ENCODE measurements at places on chromosomes 2 and 18.

DNA sequence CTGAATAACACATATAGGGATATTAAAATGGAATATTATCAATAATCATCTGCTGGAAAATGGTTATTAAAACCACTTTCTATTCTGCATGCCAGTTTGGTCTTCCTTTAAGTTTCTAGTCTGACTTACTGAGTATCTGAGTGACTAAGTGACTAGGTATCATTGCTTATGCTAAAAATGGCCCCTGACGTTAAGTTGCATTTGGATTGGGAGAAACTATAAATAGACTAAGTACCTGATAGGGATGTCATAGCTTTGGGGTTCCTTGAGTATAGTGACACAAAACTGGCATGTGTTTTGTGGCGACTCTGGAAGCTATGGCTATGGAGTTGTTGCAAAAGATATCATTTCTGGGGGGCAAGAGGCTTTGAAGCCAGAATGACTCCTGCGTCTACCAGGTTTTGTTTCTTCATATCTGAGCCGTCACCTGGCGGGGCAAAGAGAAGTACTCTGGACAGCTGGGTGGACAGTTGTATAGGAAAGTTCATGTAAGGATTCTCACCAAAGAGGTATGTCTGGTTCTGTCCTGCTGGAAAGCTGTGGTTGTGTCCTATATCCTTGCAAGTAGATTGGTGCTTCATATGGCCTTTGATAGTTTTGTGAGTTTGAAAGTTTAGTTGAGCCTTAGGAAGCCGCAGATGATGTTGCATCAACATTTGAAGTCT, 17.9 kb downstream of the ITGAV start:
- no peak for DNase-seq

DNA sequence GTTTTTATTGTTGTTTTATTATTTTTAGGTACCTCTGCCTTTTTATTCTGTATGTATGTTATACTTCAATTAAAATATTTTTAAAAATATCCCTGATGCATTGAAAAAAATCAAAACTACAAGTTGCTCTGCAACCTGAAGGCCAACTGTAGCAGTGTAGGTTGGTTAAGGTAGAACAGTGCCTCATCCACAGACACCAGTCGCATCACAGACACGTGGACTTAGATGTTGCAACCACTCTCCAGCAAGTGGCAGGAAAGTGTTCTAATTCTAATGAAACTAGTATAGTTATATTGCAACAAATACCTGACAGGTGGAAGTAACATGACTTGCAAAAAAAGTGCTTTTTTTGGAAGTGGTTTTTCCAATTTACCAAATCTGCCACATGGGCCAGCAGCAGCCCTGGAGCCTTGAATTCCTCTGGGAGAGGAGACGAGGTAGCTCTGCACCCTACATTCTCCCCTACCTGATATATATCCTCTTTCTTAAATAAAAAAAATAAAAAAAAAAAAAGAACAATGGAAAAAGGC, 28.4 kb upstream of the SLC3A1 start:
- no peak for DNase-seq

DNA sequence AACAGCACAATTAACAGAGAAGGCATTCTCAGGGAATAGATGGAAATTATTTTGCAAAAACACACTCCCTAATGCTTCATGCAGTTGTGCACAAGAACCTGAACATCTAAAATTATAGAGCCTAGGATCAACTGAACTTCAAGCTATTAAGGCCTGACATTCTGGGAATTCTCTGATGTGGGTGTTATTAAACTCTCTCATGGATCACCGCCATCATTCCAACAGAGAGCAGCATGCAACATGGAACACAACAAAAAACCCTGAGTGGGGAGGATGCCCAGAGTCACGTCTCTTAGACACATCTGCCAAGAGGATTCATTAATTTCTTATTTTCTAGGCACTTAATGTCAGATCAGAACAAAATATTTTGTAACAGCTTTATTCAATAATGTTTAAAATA, 543.8 kb downstream of the ERBB4 start:
- DNase-seq: no peak

- DNase-seq: no peak
Measured at GRCh38 chr2:50069454-50069853, 915.1 kb upstream of the FSHR start.

DNA sequence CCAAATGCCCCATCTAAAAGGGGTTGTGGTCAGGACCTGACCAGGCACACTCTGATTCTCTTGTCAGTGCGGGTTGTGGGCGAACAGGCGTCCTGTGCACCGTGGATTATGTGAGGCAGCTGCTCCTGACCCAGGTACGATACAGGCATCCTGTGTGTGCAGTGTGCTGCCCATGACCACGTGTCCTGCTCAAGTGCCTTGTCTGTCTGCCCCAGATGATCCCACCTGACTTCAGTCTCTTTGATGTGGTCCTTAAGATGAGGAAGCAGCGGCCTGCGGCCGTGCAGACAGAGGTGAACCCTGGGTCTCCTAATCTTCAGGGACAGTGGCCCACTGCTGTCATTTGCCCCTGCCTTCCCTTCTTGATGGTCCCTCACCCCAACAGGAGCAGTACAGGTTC, 14.6 kb downstream of the PTPN18 start:
- no peak for DNase-seq

DNA sequence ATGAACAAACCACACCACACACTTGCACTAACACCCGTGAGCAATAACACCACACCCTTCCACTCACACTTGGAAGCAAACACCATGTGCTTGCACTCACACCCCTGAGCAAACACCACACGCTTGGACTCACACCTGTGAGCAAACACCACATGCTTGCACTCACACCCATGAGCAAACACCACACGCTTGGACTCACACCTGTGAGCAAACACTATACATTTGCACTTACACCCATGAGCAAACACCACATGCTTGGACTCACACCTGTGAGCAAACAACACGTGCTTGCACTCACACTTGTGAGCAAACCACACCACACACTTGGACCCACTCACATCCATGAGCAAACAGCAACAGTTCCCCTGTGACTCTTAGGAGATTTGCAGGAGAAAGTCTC, 24.4 kb downstream of the SNTG2 start:
- DNase-seq: no peak

DNA sequence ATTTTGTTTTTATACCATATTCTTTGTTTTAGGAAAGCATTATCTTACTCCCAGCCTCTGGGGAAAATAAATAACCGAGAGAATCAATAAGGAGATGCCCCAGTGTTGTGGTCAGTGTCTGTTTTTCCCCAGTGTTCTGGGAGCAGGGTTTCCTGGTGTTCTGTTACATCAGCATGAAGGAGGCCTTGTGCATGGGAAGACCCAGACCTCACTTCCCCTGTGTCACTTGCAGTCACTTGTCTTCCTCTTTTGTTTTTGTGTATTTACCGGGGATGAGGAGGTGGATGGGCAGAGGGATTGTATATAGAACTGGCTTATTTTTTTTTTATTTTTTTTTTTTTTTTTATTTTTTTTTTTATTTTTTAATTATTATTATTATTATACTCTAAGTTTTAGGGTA, 45.0 kb upstream of the MGAT5 start:
- DNase-seq: no peak

DNA sequence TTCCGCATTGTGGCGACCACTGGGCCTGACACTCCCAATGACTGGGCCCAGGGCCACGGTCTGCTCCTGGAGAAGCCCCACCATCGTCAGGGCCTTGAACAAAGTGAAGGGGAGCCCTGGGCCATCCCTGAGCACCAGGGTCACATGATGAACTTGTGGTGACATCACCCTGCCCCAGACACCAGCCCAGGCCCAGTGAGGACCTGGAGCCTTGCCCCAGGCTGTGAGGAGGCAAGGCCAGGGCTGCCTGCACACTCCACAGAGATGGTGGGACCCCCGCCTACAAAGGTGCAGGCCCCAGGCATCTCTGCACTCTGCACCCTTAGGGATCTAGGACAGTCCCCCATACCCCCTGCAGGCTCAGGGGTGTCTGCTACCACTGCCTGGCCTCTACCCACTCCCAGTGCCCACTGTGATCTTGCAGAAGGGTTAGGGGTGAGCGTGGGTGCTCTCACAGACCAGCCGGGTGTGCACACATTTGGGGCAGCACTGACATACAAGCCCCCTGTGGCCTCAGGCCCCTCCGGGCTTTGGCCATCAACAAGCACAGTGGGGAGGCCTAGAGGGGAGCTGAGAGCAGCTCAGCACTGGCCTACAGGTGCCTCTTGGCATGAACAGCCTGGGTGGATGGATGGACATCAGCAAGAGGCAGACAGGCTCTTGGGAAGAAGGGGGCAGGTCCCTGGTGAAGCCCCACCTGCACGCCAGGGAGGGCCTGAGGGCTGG, 624.0 kb upstream of the LRRTM4 start:
- DNase-seq: no peak

GRCh38 chr2:217980036-217980435, 22.8 kb downstream of the TNS1 start:
- DNase-seq: no peak

- DNase-seq: no peak
Measured at GRCh38 chr2:227482638-227483340, 10.8 kb downstream of the AGFG1 start.

GRCh38 chr2:75497256-75497655, 63.5 kb downstream of the EVA1A start:
- DNase-seq: no peak

DNA sequence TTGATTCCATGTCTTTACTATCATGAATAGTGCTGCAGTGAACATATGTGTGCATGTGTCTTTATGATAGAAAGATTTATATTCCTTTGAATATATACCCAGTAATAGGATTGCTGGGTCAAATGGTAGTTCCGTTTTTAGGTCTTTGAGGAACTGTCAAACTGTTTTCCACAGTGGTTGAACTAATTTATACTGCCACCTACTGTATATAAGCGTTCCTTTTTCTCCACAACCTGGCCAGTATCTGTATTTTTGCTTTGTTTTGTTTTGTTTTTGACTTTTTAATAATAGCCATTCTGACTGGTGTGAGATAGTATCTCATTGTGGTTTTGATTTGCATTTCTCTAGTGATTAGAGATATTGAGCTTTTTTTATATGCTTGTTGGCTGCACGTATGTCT, 641.6 kb downstream of the SUCLG1 start:
- DNase-seq: no peak

- DNase-seq: no peak
Measured at GRCh38 chr2:212007972-212008371, 530.6 kb downstream of the ERBB4 start.

DNA sequence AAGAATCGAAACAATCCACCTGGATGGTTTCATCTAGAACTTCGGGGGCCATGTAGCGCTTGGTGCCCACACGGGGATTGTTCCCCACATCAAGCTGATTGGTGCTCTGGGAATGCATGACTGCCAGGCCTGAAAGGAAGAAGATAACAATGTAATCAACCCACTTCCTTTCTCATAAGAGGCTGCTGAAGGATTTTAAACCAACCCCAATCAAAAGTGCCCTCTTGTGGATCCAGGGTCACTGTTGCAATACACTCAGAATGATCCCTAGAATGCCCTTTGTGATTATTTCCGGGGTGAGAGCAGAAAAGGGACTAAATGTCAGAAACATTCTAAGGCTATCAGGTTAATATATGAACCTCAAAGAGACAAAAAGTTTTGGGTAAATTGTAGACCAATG, 115.2 kb downstream of the ACVR1 start:
- DNase-seq: no peak

DNA sequence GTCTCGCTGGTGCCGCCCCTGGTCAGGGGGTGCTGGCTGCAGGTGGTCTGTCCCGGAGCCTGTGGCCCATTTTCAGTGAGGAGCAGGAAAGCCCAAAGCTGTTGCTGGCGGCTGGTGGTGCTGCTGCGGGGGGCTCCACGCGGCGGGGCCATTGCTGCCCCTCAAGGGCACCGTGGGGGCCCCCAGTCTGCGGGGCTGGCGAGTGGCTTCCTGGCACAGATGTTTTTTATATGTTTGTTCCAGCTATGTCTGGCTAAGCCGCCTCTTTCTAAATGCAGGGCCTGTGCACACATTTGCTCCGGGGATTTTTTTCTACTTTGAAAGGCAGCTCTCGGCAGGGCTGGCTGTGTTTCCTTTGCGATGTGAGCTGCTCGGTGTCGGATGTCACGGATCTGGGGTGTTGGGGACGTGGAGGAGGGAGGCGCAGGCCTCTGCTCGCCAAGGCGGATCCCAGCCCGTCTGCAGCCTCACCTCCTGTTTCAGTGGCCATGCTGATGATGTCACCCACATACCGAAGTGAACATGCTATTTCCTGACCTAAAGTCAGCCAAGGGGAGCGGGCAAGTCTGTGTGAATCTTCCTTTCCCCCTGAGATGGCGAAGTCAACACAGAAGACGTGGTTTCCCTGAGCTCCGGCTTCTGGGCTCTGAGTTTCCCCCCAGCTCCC, 112.0 kb upstream of the CTDP1 start:
- DNase-seq: no peak

- no peak for DNase-seq
Measured at GRCh38 chr18:8847066-8847755, 141.9 kb downstream of the MTCL1 start.

DNA sequence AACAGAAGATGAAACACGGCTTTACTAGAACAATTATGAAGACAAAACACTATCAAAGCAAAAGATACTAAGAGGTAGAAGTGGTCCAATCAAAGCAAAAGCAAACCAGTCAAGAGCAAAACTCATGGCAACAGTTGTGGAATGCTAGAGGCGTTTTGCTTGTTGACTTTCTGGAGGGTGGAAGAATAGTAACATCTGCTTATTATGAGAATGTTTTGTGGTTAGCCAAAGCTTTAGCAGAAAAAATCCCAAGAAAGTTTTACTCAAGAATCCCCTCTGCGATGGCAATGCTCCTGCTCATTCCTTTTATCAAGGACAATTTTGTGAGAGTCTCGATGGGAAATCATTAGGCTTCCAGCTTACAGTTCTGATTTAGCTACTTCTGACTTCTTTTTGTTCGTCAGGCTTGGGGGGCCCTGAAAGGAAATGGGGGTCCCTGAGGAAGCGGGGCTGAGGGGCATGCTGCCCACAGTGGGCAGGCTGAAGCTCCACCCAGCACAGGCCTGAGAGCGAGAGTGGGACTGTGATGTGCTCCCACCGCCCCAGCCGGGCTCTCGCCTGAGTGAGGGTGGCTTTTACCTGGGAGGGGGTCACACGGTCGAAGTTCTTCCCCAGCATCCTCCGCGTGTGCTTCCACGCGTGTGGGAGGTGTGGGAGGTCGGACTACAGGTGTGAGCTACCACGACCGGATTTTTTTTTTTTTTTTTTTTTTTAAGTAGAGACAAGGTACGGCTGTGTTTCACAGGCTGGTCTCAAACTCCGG, 49.0 kb upstream of the MC4R start:
- no peak for DNase-seq

GRCh38 chr2:189248141-189248540, 68.6 kb upstream of the COL5A2 start:
- no peak for DNase-seq

- no peak for DNase-seq
Measured at GRCh38 chr2:230798769-230799399, 65.9 kb upstream of the ITM2C start.

DNA sequence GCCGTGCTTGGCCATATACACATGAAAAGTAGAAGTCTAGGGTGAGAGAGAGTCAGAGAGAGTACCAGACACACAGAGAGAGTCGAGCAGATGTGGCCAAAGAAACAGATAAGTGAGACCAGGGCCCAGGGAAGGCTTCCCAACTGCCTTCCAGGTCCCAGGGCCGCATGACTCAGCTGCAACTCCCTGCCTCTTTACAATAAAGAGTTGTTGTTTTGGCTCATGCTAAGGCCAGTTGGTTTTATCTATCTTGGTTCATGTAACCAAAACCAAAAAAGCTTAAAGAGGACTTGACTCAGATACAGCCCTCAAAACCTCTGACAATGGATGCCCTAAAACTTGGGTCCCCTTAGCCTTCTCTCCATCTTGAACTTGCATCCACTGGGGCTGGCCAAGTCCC, 36.9 kb downstream of the REEP1 start:
- no peak for DNase-seq
